IMR-90 (cell line): ENCODE measurements at places on chromosomes 1 and 21. TPM values are rescaled to one million over a fixed set of nuclear protein-coding genes. Genes with fewer than 3 reads are reported as not detected.

DNA sequence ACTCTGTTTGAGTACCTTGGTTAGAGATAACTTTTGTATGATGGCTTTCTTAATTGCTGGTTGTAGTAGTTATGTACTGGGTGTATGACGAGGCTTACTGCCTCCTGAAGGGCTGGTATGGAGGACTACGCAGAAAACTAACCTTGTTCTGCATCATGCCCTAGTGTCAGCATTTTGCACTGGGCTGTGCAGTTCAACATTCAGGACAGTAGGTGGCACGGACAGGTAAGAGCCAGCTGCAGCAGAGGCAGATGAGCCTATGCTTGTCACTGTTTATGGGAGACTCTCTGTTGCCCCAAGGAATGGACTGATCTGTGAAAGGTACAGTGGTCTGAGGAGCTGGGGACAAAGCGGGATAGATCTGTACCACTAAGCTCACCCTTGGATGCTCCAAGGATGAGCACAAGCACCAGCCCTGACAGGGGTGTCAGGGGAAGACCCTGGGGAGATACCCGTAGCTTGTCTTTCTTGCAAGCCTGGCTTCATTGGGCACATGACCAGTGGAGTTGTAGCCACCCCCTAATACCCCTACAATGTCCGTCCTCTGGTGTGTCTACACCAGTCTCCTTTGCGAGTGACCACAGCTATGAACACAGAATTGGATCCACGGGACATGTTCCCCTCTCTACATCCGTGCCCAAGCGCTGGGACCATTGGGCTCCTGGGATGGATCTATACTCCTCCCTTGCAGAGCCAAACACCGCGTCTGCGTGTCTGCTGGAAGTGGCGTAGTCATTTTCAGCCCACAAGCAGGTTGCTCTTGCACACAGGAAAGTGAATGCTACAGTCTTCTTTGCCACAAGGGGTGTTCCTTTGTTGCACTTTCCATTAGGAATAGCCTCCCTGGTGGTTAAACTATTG lies 51.1 kb upstream of the CFHR3 start:
- H3K4me1 ChIP-seq = no peaks in the 10 kb centered on the region
- no peak overlapping the region for H3K27ac ChIP-seq
- no peaks in the 10 kb centered on the region for H3K36me3 ChIP-seq

- H3K4me3 ChIP-seq = no peak overlapping the region
- H3K27ac ChIP-seq = no peak overlapping the region
- no peaks in the 10 kb centered on the region for H3K27me3 ChIP-seq
Measured at GRCh38 chr1:71640998-71641397, 560.2 kb upstream of the ZRANB2 start.

DNA sequence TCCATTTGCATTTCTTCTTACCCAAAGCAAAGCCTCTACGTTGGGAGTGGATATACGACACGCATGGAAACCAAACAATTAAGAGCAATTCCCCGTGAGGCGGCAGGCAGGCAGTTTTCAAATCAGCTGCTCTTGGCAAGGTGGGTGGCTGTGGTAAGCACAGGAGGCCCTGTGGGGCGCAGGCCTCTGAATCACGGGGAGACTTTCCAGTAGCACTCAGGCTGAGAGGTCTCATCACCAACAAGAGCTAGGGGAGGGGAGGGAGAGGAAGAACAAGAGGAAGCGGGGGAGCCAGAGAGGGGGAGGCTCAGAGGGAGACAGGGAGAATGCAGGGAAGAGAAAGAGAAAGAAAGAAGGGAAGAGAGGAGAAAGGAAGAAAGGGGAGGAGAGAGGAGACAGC lies 56.4 kb downstream of the MT1HL1 start:
- no peaks in the 10 kb centered on the region for H3K4me1 ChIP-seq
- no peaks in the 10 kb centered on the region for H3K27me3 ChIP-seq
- H3K27ac ChIP-seq = no peak overlapping the region
- H3K36me3 ChIP-seq = no peaks in the 10 kb centered on the region

GRCh38 chr1:237712082-237712481 lies 178.6 kb downstream of the ZP4 start:
- no peak overlapping the region for H3K4me3 ChIP-seq
- no peaks in the 10 kb centered on the region for H3K27me3 ChIP-seq
- no peak for DNase-seq
- no peaks in the 10 kb centered on the region for H3K4me1 ChIP-seq
- H3K36me3 ChIP-seq = no peaks in the 10 kb centered on the region

GRCh38 chr1:55947446-55947845 lies 631.9 kb downstream of the PLPP3 start:
- no peak overlapping the region for H3K4me3 ChIP-seq
- H3K36me3 ChIP-seq = no peaks in the 10 kb centered on the region
- DNase-seq = no peak
- H3K27ac ChIP-seq = no peak overlapping the region

- no peak for DNase-seq
- H3K27ac ChIP-seq = no peak overlapping the region
- no peaks in the 10 kb centered on the region for H3K36me3 ChIP-seq
- peaks cover 6% of the 10 kb centered on the region; the same call in 1 of the 2 replicates for H3K4me1 ChIP-seq
- H3K4me3 ChIP-seq = no peak overlapping the region
Measured at GRCh38 chr1:212686069-212686468, 13.6 kb downstream of the BATF3 start.

DNA sequence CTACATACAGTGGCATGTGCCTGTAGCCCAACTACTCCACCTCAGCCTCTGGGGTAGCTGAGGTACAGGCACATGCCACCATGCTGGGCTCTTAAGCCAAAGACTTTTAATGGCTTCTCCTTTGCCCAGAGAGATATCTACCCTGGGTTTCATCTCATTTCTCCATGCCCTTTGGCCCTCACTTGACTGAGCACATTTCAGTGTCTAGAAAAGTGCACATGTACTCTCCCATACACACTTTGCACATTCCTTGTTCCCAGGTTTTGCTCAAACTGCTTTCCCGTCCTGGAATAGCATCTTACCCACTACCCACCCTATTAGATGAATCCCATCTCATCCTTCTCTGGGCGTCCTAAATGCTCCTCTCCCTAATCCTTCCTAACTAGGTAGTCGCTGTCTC lies 10.2 kb upstream of the RXRG start:
- no peak for DNase-seq
- no peak overlapping the region for H3K27ac ChIP-seq
- no peaks in the 10 kb centered on the region for H3K36me3 ChIP-seq
- H3K4me1 ChIP-seq = no peaks in the 10 kb centered on the region

- no peak for DNase-seq
- no peaks in the 10 kb centered on the region for H3K27me3 ChIP-seq
- H3K36me3 ChIP-seq = no peaks in the 10 kb centered on the region
- no peaks in the 10 kb centered on the region for H3K4me1 ChIP-seq
- no peak overlapping the region for H3K4me3 ChIP-seq
- H3K27ac ChIP-seq = no peak overlapping the region
Measured at GRCh38 chr1:248268178-248268577, 9.6 kb downstream of the OR2T33 start.

DNA sequence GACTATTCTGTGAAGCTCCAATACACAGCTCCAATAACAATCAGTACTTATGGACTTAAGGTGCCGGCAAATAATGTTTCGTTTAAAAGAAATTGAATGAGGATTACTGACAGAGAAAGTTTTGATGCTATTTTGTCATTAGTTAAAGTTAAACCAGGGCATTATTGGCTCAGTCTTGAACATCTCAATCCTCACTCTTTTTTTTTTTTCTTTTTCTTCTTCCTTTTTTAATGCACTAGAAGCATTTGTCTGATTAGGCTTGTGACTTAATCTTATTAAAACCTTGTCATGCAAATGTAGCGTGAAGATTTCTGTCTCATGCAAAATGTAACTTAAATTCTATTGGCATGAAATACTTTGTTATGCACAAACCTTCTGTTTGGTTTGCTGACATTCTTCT lies 346.8 kb upstream of the ADGRL2 start:
- DNase-seq = no peak
- no peak overlapping the region for H3K27ac ChIP-seq
- no peaks in the 10 kb centered on the region for H3K27me3 ChIP-seq
- no peaks in the 10 kb centered on the region for H3K4me1 ChIP-seq
- no peaks in the 10 kb centered on the region for H3K36me3 ChIP-seq

GRCh38 chr1:167697667-167698141 lies 24.1 kb upstream of the MPZL1 start:
- H3K27ac ChIP-seq = no peak overlapping the region
- no peaks in the 10 kb centered on the region for H3K36me3 ChIP-seq
- DNase-seq = no peak
- H3K4me1 ChIP-seq = no peaks in the 10 kb centered on the region
- no peak overlapping the region for H3K4me3 ChIP-seq

- H3K4me1 ChIP-seq = peaks cover 11% of the 10 kb centered on the region
- H3K27me3 ChIP-seq = no peaks in the 10 kb centered on the region
- H3K27ac ChIP-seq = peak overlapping the region; percentile 7; the same call in 1 of the 2 replicates
- H3K36me3 ChIP-seq = peaks cover 11% of the 10 kb centered on the region; the same call in 1 of the 2 replicates
- H3K4me3 ChIP-seq = no peak overlapping the region
- DNase-seq = no peak
Measured at GRCh38 chr1:170666541-170667254, 2.8 kb downstream of the PRRX1 start.

- H3K27me3 ChIP-seq = no peaks in the 10 kb centered on the region
- no peak overlapping the region for H3K27ac ChIP-seq
- peak; percentile 72 for DNase-seq
- H3K4me3 ChIP-seq = no peak overlapping the region
- H3K4me1 ChIP-seq = peaks cover 25% of the 10 kb centered on the region
Measured at GRCh38 chr1:203593723-203594122, 32.9 kb upstream of the ATP2B4 start.

DNA sequence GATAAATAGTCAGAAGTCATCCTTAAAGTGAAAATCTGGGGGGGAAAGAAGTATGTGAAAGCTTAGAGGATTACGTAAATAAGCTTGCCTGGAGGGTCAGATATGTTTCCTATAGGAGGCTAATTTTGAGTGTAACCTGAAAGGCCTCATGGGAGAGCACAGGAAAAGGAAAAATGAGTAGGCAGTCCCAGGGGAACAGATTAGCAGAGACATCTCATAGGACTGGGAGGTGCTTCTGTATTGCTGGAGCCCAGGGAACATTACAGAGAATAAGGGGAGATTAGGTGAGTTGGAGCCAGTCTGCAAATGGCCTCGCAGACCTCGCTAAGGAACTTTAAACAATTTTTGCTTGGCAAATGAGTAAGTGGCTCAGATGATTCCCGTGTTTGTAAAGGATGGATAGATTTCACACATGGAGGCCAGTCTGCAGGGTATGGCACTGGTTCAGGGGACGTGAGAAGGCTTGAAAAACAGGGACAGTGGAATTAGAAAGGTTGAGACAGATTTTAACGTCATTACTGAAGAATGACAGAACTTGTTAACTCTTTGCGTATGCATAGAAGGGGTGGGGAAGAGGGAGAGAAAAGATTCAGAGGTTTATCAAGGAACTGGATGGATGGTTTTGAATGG lies 149.1 kb downstream of the GREM2 start:
- no peak for DNase-seq
- H3K27ac ChIP-seq = no peak overlapping the region
- peaks cover 17% of the 10 kb centered on the region for H3K4me1 ChIP-seq

GRCh38 chr1:78351551-78352216 lies 139.1 kb upstream of the PTGFR start:
- no peak for DNase-seq
- H3K27me3 ChIP-seq = no peaks in the 10 kb centered on the region

DNA sequence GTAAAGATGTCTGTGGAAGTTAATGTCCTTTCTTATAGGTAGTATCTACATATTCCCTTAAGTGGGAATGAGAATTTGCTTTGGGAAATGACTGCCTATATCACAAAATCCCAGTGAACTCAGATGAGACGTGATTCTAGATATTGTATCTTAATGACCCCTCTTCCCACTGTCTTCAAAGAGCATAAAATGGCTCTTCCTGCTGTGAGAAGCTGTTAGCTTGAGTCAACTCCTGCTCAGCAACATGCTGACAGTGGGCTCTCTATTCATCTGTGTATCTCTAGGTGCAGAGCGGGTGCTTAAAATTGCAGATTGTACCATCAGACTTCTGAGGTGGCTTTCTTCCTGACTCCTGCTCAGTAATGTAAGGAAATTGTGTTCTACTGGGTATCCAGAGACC lies 100.6 kb downstream of the SPAG17 start:
- DNase-seq = no peak
- H3K36me3 ChIP-seq = no peaks in the 10 kb centered on the region
- H3K27ac ChIP-seq = no peak overlapping the region
- peaks cover 5% of the 10 kb centered on the region for H3K27me3 ChIP-seq

- no peaks in the 10 kb centered on the region for H3K36me3 ChIP-seq
- no peak for DNase-seq
- H3K4me3 ChIP-seq = no peak overlapping the region
- no peak overlapping the region for H3K27ac ChIP-seq
- H3K4me1 ChIP-seq = no peaks in the 10 kb centered on the region
Measured at GRCh38 chr21:41559658-41560631, 52.0 kb upstream of the TMPRSS2 start.

DNA sequence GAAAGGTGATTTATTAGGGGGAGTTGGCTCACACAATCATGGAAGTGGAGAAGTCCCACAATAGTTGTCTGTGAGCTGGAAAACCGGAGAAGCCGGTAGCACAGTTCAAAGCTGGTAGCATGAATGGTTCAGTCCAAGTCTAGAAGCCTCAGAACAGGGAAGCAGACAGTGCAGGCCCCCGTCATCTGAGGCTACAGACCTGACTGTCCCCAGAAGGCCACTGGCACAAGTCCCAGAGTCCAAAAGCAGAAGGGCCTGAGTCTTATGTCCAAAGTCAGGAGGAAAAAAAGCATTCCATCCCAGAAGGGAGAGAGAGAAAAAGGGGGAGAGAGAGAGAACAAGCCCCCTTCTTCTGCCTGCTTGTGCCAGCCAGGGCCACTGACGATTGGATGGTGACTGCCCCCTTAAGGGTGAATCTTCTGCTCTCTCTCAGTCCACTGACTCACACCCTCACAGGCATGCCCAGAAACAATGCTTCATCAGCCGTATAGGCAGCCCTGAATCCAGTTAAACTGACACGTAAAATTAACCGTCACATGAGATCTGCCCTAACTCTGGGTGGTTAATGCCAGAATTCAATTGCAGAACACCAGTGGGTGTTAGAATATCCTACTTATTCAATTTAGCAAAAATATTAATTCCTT lies 49.3 kb upstream of the POU2F1 start:
- H3K36me3 ChIP-seq = no peaks in the 10 kb centered on the region
- DNase-seq = no peak
- no peaks in the 10 kb centered on the region for H3K4me1 ChIP-seq

DNA sequence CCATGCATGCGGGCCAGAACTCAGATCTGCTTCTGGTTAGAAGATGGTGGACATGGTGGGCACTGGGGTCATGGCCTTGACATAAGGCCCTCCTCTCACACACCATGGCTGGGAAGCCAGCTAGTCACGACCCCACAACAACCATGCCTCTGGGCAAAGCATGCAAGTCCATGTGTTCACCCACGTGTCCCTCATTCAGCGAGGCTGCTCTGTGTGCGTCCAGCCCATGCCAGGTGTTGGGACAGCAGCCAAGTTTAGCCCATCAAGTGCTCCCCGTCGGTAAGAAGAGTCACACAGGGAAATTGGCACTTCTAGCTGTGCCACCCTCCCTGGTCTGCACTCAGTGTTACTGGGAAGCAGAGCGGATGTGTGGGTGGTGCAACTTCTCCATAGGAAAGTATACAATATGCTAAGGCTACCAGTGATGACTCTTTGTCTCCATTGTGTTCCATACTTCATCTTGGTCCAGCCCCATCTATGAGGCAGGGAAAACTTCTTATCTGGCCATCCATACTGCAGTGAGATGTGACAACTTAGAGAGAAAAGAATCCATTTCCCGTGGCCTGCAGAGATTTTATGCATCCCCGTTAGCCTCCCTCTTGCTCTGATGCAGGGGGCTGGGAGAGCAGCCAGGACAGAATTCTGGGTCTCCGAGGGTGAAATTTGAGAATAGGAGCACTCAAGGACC lies 198.0 kb downstream of the GRIK3 start:
- no peak overlapping the region for H3K4me3 ChIP-seq
- H3K4me1 ChIP-seq = no peaks in the 10 kb centered on the region
- H3K27me3 ChIP-seq = no peaks in the 10 kb centered on the region
- H3K36me3 ChIP-seq = no peaks in the 10 kb centered on the region
- no peak for DNase-seq
- no peak overlapping the region for H3K27ac ChIP-seq

The RALGPS2 gene
- 97.8 and 148 TPM in 2 replicates for total RNA-seq

The TDRD10 gene
- not detected in 2 replicates for total RNA-seq

The OR6N2 gene
- total RNA-seq = not detected in 2 replicates

The PPIAL4G gene
- not detected in 2 replicates for total RNA-seq

The LAX1 gene
- not detected in 2 replicates for total RNA-seq
